ENCODE measurements at places on chromosomes 6 and 20. TPM values are rescaled to one million over a fixed set of nuclear protein-coding genes. Genes with fewer than 3 reads are reported as not detected.

NKX2-2 gene
- 0.18 TPM for total RNA-seq

DNA sequence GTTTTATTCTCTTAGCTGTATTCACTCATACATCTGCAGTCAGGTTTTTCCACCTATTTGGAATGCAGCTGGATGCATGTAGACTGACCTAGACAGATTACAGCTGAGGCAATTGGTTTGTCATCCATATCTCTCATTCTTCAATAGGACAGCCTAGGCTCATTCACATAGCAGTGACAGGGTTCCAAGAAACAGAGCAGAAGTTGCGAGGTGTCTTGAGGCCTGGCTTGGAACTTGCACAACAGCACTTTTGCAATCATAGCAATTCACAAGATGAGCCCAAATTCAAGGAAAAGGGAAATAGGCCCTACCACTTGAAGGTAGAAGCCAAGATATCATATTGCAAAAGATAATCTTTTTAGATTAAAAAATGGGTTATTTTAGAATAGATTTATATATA lies 508.9 kb upstream of the JAG1 start:
- no peak for DNase-seq

LCA5 gene
- 5.5 TPM for total RNA-seq

DNA sequence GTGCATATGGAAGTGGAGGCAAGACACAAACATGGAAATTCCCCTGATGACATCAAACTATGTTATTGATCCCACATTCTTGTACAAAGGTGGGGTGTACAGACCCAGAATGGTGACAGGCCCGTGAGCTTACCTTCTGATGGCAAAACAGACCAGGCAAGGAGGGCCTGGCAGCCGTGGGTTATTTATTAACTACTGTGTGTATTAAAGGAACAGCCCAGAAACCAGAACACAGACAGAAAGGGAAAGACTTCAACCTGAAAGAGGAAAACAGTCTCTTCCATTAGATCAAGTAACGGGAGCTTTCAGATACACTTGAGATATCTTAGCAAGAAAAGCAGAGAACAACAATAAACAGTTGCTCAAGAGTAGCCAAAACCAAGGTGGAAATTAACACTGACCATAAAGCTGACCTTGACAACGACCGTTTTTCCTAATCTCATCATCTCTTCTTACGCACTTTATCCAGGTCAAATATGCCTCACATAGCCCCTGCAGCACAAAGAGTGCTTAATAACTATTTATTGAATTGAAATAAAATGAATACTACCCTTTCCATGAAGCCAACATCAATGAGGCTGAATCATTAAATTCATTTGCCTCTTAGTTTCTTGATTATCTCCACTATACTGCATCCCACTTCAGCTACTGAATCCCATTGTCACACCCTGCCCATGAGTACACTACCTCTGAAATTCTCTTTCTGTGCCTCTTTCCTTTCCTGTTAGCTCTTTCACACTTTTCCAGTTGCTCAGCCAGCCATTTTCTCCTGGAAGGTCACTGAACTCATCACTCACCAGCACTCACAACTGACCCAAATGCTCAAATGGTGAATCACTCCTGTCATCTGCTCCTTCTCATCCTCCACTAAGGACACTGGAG lies 67.4 kb downstream of the MOXD1 start:
- DNase-seq: peak; percentile 77

GRCh38 chr20:23629017-23629541 lies 8.7 kb downstream of the CST3 start:
- peak; percentile 70 for DNase-seq

SLC25A27 gene
- total RNA-seq: 46.1 TPM

GRCh38 chr6:149864578-149865535 lies 698 bp upstream of the LRP11 start:
- peak; percentile 85 for DNase-seq

GRCh38 chr6:33156561-33156960 lies 35.7 kb downstream of the COL11A2 start:
- no peak for DNase-seq

- no peak for DNase-seq
Observed at GRCh38 chr6:107061125-107062020, 33.4 kb downstream of the MTRES1 start.

GRCh38 chr6:150196942-150197745 lies 54.3 kb downstream of the PPP1R14C start:
- DNase-seq: no peak

SLC22A1 gene
- total RNA-seq: 2.0 TPM

GRCh38 chr6:98056955-98057354 lies 773.9 kb upstream of the MMS22L start:
- DNase-seq: no peak

- no peak for DNase-seq
Observed at GRCh38 chr20:53162251-53162835, 190.2 kb downstream of the TSHZ2 start.

- DNase-seq: no peak
Observed at GRCh38 chr20:38247166-38247509, 13.4 kb downstream of the KIAA1755 start.

- no peak for DNase-seq
Observed at GRCh38 chr6:107419733-107420132, 39.6 kb downstream of the PDSS2 start.

DNA sequence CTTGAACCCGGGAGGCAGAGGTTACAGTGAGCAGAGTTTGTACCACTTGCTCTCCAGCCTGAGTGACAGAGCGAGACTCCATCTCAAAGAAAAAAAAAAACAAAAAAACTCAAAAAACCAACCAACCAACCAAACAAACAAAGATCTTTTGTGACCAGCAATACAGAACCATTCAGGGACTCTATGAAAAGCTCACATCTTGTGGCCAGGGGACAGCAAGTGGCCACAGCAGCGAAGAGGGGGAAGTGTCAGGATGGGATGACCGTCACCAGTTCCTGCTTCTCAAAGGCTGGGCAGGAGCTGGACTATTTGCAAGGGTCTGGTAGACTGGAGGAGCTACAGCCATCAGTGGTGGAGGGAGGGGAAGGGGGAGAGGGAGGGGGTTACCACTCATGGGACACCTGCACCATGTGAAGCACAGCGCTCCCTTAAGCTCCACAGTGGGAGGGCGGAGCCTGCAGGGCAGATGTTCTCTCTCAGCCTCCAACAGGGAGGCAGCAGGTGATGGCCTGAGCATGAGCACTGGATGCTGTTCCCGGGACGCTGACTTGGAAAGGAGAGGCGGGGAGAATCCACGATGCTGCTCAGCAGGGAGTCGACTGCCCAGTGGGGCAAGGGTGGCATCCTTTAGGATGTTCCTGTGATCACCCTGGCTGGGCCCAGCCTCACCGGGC lies 19.7 kb upstream of the ULBP3 start:
- no peak for DNase-seq

DNA sequence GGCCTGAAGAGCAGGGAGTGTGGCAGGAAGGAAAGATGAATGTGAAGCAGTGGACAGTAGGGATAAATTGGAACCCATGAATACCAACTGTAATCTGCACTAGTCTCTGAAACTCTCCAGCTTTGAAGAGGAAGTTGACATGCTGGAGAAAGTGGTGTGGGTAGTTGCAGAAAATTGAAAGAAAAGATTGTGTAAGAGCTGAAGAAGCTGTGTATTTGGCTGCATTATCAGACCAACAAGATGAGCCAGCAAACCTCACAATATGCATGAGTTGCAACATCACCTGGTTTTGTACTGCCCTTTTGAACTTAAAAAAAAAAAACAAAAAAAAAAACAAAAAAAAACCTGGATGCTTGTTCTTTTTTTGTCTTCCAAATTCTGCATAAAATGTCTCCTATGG lies 921.9 kb upstream of the EYS start:
- no peak for DNase-seq

- no peak for DNase-seq
Observed at GRCh38 chr6:32604434-32604877, 14.8 kb upstream of the HLA-DRB1 start.

DNA sequence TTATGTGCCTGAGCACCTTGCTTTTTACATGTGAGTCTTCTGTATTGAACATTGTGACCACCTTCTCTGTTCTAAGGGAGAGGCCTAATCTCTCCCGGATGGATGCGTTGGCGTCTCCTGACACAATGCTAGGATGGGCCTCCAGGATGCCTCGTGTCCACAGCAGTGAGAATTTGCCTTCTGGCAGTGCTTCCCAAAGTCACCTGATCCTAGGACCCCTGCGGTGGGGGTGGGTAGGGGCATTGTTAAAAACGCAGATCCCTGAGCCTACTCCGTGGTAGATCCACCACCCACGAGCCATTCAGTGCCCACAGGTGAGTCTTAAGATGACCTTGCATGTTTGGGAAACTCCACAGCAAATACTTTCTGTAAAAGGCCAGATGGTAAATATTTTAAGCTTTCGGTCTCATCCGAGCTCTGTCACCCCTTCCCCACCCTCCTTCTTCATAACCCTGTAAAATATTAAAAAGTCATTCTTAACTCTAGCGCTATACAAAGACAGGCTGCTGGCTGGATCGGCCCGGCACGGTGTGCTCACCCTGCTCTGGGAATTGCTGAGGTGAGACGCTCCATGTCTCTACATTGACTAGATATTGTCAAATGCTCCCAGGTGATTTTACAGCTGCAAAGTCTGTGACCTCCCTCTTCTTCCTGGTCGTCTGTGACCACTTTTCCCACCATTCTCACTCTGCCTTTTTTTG lies 106.7 kb upstream of the IYD start:
- no peak for DNase-seq

HAO1 gene
- not detected for total RNA-seq

DLK2 gene
- not detected for total RNA-seq

DNA sequence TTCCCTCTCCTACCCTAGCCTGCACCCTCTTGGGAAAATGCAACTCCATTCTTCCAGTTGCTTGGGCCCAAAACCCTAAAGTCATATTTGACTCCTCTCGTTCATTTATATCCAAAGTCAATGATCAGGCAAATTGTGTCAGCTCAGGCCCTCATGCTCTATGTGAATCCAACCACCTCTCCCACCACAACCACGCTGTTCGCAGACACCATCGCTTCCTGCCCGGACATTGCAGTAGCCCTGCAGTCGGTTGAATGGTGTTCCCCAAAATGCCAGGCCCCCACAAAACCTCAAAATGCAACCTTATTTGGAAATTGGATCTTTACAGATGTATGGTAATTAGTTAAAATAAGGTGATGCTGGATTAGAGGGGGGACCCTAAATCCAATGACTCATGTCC lies 98.3 kb downstream of the PREX1 start:
- DNase-seq: no peak

DNA sequence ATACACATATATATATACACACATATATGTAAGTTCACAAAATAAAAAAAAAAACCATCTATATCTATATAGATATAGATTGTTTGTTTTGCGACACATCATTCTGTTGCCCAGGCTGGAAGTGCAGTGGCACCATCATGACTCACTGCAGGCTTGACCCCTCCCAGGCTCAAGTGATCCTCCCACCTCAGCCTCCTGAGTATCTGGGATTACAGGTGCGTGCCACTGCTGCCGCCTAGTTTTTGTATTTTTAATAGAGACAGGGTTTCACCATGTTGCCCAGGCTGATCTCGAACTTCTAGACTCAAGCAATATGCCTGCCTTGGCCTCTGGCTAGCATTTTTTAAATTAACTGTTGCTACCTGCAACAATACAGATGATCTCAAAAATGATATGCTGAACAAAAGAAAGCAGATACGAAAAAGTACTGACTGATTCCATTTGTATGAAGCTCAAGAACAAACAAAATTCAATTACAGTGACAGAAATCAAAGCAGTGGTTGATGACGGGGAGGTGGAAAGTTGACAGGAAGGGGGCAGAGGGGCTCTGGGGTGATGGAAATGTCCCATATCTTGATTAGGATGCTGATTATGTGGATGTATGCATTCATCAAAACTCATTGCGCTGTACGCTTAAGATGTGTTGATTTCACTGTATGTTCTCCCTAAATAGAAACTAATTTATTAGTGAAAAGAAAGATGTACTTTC lies 49.6 kb downstream of the ATXN1 start:
- DNase-seq: peak; percentile 71

LHFPL5 gene
- total RNA-seq: not detected

SEMG1 gene
- not detected for total RNA-seq

MYT1 gene
- total RNA-seq: 0.55 TPM

XKR7 gene
- total RNA-seq: 0.37 TPM

GRCh38 chr6:5096482-5096881 lies 11.3 kb downstream of the PPP1R3G start:
- DNase-seq: no peak

DNA sequence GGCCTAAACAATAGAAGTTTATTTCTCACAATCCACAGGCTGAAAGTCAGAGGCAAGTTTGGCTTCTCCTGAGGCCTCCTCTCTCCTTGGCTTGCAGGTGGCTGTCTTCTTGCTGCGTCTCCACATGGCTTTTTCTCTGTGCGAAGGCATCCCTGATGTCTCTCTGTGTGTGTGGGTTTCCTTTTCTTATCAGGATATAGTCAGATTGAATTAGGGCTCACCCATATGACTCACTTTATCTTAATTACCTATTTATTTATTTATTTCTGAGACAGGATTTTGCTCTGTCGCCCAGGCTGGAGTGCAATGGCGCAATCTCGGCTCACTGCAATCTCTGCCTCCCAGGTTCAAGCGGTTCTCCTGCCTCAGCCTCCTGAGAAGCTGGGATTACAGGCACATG lies 30.7 kb downstream of the LINC00237 start:
- no peak for DNase-seq

TMC2 gene
- total RNA-seq: not detected

- no peak for DNase-seq
Observed at GRCh38 chr20:29079769-29080690, 2177.4 kb upstream of the DEFB115 start.

DNA sequence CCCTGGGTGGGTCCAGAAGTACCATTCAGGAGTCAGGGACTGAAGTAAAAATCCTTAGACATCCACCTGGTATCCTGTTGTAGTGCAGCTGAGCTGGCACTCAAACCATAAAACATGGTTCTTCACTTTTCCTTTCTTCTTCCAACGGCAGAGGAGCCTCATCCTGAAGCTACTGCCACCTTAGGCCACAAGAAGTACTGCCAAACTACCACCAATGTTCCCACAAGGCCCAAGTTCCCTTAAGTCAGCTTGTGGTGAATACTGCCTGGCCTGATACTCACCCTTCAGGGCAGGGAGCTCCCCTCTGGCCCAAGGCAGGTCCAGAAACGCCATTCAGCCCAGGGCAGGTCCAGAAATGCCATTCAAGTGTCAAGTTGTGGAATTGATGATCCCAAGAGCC lies 1053.4 kb upstream of the CITED2 start:
- DNase-seq: no peak

DNA sequence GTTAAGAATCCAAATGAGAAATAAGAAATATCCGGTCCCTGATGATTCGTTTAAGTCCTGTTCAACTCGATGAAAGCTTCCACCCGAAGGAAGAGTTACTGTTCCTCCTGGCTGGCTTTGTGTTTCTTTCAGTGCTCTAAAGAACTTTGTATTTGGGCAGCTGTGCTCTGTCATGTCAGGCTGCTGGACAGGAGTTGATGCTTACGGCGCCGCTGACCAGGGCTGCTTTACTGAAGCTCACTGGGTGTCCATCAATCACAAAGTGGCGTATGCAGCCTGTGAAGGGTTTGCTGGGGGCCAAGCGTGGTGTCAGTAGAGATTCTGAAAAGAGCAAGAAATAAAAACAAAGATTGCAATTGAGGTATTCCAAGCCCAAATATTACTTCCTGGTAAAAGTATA lies 21.9 kb downstream of the FAM229B start:
- no peak for DNase-seq

GRCh38 chr6:8278562-8278961 lies 156.8 kb downstream of the SLC35B3 start:
- peak; percentile 5 for DNase-seq
